ENCODE measurements at places on chromosomes 5 and 9.
A peak's percentile ranks its signal among the peaks of the same experiment; 100 is the strongest.

DNA sequence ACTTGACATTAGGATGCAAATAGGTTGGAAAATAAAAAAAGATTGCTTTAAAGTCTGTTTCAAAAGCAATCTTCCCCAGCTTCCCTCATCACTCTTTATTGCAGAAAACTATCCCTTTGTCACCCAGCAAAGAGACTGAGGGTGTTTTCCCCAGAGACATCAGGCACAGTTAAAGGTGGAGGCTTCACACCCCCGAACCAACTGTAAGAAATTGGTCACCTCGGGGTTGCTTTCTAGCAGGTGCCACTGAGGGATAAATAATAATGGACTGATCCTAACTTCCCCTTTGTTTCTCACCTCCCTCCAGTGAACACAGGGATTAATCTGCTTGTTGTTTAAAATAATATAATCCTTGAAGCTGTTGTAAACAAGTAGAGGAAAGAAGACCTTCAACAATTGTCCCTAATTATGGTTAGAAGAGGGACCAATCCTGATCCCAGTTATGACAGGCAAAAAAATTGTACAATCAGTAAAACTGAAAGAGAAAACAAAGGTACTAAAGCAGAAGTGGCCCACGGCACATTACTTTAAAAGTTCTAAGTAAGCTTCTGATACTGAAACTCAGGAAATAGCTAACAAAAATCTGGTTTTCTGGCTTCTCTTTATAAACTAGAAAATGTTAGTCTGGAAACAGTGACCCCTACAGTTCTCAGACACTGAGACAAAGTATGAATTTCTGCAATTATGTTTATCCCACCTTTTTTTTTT, 6.6 kb upstream of the PCSK1 start:
- no peak for DNase-seq

DNA sequence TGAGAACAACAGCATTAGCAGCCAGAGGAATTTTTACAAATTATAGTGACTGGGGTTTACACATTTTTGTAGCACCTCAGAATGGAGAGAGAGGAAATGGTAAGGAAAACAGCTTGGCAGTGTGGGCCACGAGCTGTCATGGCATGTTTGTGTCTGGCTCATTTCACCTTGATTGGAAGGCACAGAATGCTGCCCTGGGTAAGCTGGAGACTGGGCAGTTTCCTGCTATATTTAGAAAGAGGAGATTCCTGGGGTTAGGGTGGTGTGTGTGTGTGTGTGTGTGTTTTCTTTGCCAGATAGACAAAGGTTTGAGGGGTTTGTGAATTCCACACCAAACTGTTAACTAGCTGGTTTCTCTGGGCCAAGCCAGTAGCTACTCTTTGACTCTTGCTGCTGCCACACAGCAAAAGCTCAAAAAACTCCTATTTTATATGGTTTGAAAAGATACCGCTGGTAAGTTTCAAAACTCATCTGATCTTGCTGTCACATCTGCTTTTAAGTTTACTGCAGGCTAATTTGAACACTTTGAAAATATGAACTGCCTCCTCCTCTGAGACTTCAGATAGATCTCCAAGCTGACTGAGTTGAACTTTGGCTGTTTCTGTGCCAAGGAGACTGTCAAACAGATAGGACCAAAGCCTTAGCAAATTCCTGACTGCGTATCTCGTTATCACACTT, 9.1 kb downstream of the ARHGAP26 start:
- DNase-seq: no peak

DNA sequence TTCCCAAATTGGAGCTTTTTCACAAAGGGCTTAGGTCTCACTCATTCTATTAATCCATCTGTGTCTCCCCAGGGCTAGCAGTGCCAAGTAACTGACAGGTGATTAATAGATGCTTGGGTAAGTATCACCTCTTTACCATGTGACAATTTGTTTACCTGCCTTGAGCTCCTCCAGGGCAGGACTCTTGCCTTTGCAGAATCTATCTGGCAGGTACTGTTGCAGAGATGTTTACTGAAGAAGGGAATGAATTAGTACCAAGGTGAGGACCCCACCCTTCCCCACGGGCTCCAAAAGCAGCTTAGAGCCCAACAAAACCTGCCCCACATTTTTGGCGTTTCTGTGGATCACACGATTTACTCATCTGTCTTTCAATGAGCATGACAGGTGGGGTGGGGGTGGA, 698 bp upstream of the TGFBI start:
- DNase-seq: no peak

DNA sequence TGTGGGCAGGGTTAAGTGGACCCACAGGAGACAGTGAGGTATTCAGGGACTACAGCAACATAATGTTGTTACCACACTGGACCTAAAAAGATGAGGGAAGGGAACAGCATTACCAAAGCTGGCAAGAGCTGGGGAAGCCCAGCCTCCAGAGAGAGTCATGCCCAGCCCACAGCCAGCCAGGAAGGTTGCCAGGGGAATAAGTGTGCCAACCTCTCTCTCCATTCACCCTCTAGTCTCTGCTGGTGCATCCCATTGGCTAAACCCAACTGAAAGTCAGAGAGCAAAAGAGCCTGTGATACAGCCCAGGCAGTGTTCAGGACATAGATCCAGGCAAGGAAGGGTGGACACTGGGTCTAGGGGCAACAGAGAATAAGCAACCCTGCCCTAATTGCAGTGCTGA, 35.8 kb upstream of the AFAP1L1 start:
- no peak for DNase-seq

- no peak for DNase-seq
These were observed 9.2 kb upstream of the MXD3 start for GRCh38 chr5:177320879-177321278.

DNA sequence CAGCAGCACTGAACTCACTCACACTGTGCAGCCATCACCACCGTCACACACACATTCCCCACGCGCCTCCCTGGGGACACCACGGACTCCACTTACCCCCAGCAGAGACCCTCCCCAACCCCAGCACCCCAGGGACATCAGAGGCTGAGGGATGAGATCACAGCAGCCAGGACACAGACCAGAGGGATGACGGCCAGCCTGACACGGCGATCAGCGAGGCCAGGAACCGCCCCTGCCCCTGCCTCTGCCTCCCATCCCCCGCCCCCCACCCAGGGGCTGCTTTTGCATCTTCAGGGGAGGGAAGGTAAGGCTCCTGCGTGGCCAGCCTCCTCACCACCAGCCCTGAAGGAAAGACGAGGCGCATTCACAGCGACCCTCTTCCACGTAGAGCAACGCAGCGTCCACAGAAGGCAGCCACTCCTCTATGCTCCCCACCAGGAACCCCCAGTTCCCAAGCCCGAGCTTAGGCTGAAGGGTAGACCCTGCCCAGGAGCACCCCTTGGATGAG, 104.5 kb downstream of the VAV2 start:
- DNase-seq: no peak

DNA sequence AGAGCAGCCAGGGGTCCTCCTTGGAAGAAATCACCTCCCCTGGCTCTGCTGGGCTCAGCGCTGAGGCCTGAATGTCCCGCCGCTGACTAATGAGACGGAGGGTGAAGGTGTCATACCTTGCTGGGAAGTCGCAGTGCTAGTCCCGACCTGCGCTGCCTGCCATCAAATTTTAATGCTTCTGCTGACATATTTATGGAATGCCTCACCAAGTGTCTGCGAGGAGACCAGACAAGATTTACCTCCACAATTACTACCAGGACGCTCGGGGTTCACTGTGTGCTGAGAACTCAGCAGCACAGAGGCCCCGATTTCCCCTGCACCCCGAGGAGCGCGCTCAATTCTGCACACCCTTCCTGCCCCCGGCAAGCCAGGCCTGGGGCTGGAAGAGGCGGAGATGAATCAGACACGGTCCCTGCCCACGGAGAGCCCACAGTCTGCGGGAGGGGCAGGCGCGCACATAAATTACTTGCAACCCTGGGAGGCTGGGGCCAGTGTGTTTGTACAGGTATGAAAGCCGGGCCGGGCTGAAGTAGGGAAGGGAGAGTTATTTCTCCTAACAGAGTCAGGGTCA, 175.2 kb downstream of the PAX5 start:
- DNase-seq: no peak

GRCh38 chr5:14872070-14872989, 752 bp upstream of the ANKH start:
- DNase-seq: peak; percentile 19

DNA sequence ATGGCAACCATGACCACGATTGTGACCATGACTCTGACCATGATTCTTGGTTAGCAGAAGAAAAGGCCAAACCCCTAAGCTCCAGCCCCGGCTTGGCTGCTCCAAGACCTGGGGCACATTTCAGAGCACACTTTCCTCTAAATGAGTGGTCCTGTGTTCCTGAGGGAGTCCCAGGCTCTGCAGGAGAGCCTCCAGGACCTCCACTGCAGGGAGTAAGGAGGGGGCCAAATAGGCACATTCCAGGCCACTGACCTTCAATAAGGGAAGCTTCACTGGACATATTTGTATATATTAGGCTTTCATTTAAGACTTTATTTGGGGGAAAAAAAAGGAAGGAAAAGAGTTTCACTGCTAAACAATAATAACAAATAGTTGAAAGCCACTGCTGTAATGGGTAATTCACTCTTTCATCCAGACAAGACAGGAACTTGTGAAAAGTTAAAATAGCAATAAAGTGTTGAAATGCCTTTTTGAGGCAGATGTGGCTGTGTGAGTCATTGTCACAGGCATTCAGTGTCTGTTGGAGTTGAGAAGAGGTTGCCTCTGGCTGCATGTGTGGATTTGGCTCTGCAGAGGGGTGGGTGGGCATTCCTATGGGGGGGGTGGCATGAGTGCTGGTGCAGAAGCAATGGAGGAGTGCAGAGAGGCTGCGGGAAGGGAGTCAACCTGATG, 63.9 kb upstream of the TGFBR1 start:
- DNase-seq: no peak

GRCh38 chr5:142364251-142365145, 39.7 kb upstream of the SPRY4 start:
- DNase-seq: no peak

GRCh38 chr5:145990170-145990569, 53.8 kb downstream of the SH3RF2 start:
- no peak for DNase-seq

DNA sequence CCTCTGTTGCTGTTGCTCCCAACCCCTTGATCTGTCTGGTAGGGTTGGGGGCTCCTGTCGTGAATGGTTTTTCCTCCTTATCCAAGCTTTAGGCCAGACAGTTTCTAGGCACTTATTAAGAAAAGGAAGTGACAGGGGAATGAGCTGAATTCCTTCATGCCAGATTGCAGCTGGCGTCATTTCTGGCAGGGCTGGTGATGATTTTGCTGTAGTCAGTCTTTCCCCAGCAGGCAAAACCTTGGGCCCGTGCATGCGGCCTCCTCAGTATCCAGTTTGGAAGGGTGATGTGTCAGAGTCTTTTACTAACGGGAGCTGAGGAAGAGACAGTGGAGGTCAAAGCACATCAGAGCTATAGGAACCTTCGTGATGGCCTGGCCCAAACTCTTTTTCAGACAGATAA, 58.8 kb downstream of the COL27A1 start:
- no peak for DNase-seq

GRCh38 chr9:92617951-92618510, 51.9 kb downstream of the IPPK start:
- DNase-seq: no peak

- no peak for DNase-seq
These were observed 147.4 kb downstream of the INSYN2B start for GRCh38 chr5:169832845-169833244.

- no peak for DNase-seq
These were observed 530.4 kb upstream of the CDH9 start for GRCh38 chr5:27568811-27569210.

- no peak for DNase-seq
These were observed 18.9 kb upstream of the FAM174A start for GRCh38 chr5:100516285-100516684.
